CD4-positive, CD25-positive, alpha-beta regulatory T cell (primary cell): ENCODE measurements at places on chromosomes 1 and 21. TPM values are rescaled to one million over a fixed set of nuclear protein-coding genes. Genes with fewer than 3 reads are reported as not detected.

MPZ gene
- polyA plus RNA-seq, result not detected

DNA sequence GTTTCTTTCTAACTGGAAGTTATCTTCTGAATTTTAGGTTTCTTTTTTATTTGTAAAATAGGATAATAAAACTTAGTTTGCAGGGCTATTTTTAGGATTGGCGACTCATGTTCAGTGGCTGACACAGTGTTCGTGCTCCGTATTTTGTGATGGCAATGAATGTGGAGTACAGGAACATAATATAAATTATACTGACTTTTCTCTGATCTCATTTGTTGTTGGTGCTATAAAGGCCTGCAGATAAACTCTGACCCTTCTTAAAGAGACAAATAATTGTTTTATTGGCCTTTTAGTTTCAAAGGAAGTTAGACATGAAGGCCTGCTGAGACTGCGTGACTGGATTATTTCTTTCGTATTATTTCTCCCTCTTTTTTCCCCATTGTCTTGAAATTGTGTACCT is 339.6 kb downstream of the PDE4B start:
- no peak for DNase-seq
- no peaks in the 10 kb centered on the region for H3K4me1 ChIP-seq
- H3K27ac ChIP-seq, result no peak overlapping the region
- no peak overlapping the region for H3K4me3 ChIP-seq
- no peaks in the 10 kb centered on the region for H3K36me3 ChIP-seq

- no peaks in the 10 kb centered on the region for H3K36me3 ChIP-seq
- no peak overlapping the region for H3K27ac ChIP-seq
- H3K4me3 ChIP-seq, result no peak overlapping the region
- H3K4me1 ChIP-seq, result no peaks in the 10 kb centered on the region
These were observed 493.8 kb upstream of the CHRM3 start for GRCh38 chr1:238892612-238893011.

DNA sequence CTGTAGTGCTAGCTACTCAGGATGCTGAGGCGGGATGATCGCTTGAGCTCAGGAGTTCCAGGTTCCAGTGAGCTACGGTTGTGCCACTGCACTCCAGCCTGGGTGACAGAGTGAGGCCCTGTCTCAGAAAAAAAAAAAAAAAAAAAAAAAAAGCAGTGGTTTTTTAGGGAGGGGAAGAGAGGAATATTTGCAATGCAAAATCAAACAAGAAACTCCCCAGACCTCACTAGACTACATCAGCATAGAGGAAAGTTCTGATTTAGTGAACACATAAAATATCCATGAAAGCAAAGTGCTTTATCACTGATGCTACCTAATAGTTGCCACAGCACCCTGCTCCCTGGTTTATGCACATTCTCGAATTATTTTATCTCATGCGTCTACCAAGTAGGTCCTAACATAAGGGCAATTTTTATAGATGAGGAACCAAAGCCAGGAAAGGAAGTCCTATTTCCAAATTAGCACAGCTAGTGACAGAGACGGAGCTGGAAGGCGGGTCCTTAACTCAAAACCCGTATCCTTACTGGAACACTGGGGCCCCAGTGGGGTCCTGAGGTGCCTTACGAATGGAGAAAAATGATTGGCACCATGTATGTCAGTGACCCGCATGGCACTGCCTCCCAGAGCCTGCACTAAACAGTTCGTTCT is 50.7 kb upstream of the GPR157 start:
- no peak for DNase-seq
- peaks cover 5% of the 10 kb centered on the region for H3K27me3 ChIP-seq
- no peak overlapping the region for H3K4me3 ChIP-seq
- no peaks in the 10 kb centered on the region for H3K36me3 ChIP-seq
- peaks cover 20% of the 10 kb centered on the region for H3K4me1 ChIP-seq

DNA sequence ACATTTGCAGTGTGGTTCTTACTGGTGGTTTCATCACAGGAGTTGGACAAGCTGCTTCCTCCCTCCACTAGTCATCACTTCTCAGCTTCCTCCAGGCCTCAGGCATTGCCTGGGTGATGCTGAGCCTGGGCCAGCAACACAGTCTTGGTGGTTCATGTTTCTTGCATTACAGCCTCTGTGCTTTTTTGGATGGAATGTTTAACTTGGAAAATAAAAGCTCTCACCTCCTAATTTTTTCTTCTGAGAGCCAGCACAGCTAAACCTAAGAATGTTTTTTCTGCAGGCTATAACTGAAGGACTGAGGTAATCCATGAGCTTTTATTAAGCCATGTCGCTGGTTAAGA is 66.1 kb upstream of the RHOU start:
- H3K27ac ChIP-seq, result no peak overlapping the region
- H3K4me1 ChIP-seq, result no peaks in the 10 kb centered on the region
- no peak for DNase-seq
- H3K36me3 ChIP-seq, result no peaks in the 10 kb centered on the region
- H3K4me3 ChIP-seq, result no peak overlapping the region

DNA sequence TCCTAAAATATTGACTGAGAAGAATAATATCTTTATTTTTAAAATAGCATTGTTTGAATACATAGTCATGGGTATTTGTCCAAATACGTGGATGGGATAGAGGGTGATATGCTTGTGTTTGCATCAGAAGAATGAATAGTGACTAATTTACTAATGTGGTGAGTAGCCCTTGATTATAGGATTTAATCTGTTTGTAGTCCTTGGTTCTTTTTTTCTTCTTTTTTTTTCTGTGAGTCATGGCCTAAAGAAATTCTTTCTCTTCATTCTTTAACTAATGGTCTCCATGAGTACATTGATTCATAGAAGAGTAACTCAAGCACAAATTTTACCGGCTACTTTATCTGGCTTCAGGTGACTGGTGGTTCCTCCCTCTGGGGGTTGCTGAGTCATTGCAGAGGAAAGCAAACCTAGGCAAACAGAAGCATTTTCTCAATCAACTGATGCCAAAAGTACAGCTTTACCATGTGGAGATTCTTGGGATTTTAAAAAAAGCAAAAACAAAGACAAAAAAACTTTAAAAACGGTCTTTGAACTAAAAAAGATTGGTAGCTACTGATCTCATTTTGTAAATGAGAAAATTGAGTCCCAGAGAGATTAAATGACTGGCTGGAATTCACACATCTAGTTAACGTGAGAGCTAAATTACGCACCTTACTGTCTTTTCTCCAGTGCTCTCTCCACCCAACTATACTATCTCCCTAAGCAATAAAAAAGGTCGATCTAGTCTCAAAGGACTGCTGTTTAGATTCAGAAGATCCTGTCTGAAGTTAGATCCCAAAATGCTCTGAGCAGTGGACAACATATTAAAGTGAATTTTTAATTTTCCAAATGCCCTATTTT is 40.5 kb downstream of the AK5 start:
- no peaks in the 10 kb centered on the region for H3K36me3 ChIP-seq
- H3K27me3 ChIP-seq, result no peaks in the 10 kb centered on the region
- no peak overlapping the region for H3K4me3 ChIP-seq
- H3K4me1 ChIP-seq, result no peaks in the 10 kb centered on the region
